ENCODE measurements at places on chromosomes 4 and X.

- DNase-seq, result no peak
Measured at GRCh38 chr4:159383562-159383931, 280.7 kb downstream of the RAPGEF2 start.

GRCh38 chr4:2743518-2744445, 12.4 kb downstream of the TNIP2 start:
- no peak for DNase-seq

DNA sequence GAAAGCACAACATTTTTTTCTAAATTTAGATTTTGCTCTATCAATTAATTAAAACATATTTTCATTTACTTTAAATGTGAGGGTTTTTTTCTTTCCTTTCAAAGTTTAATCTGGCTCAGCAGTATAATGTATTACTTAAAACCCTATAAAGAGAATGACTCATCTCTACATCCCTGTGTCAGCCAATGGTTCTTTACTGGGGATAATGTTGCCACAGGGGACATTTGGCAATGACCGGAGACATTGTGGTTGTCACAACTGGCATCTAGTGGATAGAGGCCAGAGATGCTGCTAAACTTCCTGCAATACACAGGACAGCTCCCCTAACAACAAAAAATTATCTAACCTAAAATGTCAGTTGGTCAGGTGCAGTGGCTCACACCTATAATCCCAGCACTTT, 53.8 kb downstream of the SYNPO2 start:
- no peak for DNase-seq

DNA sequence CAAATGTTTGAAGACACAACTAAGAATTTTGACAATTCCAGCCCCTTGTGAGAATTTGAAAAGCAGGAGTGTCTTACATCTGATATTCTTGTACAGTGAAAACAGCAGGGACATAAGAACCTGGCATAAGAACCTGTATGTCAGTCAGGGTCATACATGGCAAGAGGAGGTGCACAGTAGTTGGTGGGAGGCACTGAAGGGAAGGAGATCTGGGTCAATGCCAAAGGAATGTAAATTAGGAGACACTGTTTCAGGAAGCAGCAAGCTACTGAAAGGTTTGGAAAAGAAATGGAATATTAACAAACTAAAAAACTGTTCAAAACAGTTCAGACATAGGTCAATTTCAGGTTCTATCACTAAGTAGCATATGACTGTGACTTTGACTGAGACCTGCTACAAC, 25.0 kb upstream of the SPP1 start:
- DNase-seq, result no peak

DNA sequence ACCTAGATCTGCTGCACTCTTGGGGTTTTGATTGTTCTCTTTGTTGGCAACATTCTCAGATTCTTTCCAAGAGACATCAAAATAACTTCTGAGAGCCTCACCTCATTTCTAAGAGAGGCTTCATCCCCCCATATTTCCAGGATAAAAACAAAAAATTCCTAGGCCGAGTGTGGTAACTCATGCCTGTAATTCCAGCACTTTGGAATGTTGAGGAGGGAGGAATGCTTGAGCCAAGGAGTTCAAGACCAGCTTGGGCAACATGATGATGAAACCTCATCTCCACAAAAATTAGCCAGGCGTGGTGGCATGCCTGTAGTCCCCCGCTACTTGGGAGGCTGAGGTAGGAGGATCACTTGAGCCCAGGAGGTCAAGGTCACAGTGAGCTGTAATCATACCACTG, 477.0 kb downstream of the INPP4B start:
- DNase-seq, result no peak

GRCh38 chr4:58566260-58566659, 1456.1 kb upstream of the IGFBP7 start:
- DNase-seq, result no peak

GRCh38 chrX:55489314-55490009, at the start of gene USP51:
USP51 (minus strand) TSS chrX:55489848; CDS start chrX:55488939, 909 bp downstream.
- DNase-seq, result peak; percentile 56

DNA sequence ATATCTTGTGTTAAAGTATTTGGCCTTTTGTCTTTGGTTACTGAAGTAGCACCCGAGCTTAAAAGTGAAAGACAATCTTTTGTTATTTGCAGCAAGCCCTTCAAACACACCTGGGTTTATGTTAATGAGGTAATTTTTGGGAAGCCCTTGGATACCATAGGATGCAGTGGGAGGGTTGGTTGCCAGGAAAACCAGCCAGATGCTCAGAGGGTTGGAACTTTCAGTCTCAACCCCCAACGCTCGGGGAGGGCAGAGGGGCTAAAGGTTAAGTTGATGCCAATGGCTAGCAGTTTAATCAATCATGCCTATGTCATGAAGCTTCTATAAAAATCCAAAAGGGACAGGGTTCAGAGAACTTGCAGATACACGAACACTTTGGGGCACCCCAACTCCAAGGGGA, 17.2 kb upstream of the GPR173 start:
- no peak for DNase-seq

DNA sequence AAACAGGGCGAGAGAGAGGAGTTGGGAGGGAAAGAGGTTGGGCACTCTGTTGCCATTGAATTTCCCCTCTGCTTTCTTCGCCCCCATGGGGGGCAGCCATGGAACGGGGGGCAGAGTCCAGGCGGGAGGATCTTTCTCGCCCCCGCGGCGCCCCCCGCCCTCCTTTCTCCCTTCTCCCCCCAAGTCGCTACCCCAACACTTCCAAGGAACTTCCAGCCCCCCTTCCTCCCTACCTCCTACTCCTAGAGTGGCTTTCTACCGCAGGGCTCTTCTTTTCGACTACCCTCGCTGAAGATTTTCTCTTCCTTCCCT, 594 bp upstream of the STAG2 start:
- DNase-seq, result no peak

GRCh38 chr4:156173486-156173885, 219.8 kb upstream of the CTSO start:
- no peak for DNase-seq

Data from cerebellum (tissue), 4 donors.